Activated CD8-positive, alpha-beta T cell treated with anti-CD3 and anti-CD28 coated beads for 36 hours (primary cell): ENCODE measurements at places on chromosomes 5 and 9. TPM values are rescaled to one million over a fixed set of nuclear protein-coding genes. Genes with fewer than 3 reads are reported as not detected.
A peak's percentile ranks its signal among the peaks of the same experiment; 100 is the strongest.

DNA sequence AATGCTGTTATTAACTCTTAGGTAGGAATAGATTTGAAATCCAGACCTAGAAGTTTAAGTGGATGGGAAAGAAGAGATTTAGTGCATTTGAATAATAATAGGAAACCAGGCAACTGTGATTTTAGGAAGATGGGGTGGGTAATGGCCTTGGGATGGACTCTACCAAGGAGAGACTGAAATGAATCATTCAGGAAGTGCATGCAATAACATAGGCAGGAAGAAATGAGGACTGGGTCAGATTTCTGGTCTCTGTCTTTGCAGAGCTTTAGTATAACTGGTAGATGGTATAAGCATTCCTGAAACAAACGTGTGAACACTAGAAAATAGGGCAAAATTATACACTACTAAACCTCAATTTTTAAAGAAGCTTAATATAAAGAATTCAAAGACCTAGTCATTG lies 274.4 kb upstream of the CLINT1 start:
- H3K4me1 ChIP-seq: no peaks in the 10 kb centered on the region
- no peak for DNase-seq
- no peaks in the 10 kb centered on the region for H3K27me3 ChIP-seq
- H3K27ac ChIP-seq: no peak overlapping the region

- no peaks in the 10 kb centered on the region for H3K27me3 ChIP-seq
- H3K36me3 ChIP-seq: no peaks in the 10 kb centered on the region
- H3K4me1 ChIP-seq: no peaks in the 10 kb centered on the region
- no peak overlapping the region for H3K4me3 ChIP-seq
- no peak for DNase-seq
These were observed 366.2 kb upstream of the GRAMD2B start for GRCh38 chr5:126056851-126057622.

GRCh38 chr5:42824347-42824976 lies 12.8 kb upstream of the SELENOP start:
- no peaks in the 10 kb centered on the region for H3K4me1 ChIP-seq
- no peaks in the 10 kb centered on the region for H3K27me3 ChIP-seq
- no peak overlapping the region for H3K4me3 ChIP-seq

The MELK gene
- 49.5 TPM for total RNA-seq

DNA sequence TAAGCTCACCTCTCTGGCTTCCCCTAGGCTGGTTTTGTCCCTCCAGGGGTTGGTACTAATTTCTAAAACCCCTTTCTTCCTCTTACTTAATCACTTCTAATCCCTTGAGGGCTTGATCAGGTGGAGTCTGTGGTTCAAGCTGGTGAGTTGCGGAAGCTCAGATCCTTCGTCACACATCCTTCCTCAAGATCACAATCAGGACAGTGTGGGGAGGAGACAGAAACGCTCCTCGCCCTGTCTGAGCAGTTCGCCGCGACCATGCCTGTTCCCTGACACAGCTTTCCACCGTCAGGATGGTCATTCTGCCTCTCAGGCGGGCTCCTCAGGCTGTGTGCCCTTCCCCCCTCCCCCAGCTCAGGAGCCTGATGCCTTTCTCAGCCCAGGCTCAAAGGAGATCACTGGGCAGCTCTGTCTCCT lies 24.3 kb downstream of the CPLX2 start:
- H3K36me3 ChIP-seq: no peaks in the 10 kb centered on the region
- H3K27me3 ChIP-seq: no peaks in the 10 kb centered on the region
- peak; percentile 65 for DNase-seq

GRCh38 chr9:101372327-101373118 lies 12.3 kb downstream of the BAAT start:
- no peak overlapping the region for H3K4me3 ChIP-seq
- no peak for DNase-seq
- H3K27ac ChIP-seq: no peak overlapping the region
- H3K27me3 ChIP-seq: peaks cover 17% of the 10 kb centered on the region

GRCh38 chr5:20833081-20833627 lies 845.2 kb upstream of the CDH18 start:
- H3K36me3 ChIP-seq: no peaks in the 10 kb centered on the region
- H3K27ac ChIP-seq: no peak overlapping the region
- H3K4me1 ChIP-seq: no peaks in the 10 kb centered on the region

- no peak overlapping the region for H3K27ac ChIP-seq
- H3K4me3 ChIP-seq: no peak overlapping the region
- no peak for DNase-seq
These were observed 143.4 kb downstream of the GDNF start for GRCh38 chr5:37696190-37697021.

DNA sequence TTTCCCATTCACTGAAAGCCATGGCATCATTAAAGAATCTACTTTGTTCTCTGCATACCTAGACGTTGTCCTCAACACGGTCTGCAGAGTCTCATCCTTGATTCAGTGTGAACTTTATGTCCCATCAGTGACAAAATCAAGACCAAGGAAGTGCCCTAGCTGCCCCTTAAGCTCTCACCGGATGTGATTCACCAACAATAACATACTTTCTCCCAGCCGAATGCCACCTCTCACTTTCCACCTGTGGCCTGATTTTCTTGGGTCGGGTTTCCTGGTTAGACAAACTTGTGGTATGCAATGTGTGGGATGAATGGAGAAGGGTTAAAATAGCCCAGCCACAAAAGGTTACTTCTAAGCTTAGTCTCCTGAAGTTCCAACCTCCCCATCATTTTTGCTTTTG lies 145.3 kb upstream of the PAPPA start:
- DNase-seq: no peak
- no peak overlapping the region for H3K27ac ChIP-seq
- no peaks in the 10 kb centered on the region for H3K27me3 ChIP-seq
- H3K36me3 ChIP-seq: no peaks in the 10 kb centered on the region
- no peaks in the 10 kb centered on the region for H3K4me1 ChIP-seq

DNA sequence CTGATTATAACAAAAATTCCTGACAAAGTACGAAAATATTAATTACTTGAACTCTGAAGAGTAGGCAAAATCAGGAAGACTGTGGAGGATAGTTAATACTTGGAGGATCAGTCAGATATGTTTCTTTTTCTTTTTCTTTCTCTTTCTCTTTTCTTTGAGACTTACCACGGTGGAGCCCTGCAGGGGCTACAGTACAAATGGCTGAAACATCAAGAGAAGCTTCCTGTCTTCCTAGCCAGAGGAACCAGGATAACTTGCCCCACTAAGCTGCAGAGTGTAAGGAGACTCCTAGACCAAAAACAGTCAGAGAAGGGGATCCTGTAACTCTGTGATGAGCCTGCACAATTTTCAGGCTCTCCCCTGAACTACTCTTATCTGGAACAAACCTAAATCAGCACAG lies 324.6 kb upstream of the TYRP1 start:
- no peak overlapping the region for H3K27ac ChIP-seq
- no peak for DNase-seq
- H3K27me3 ChIP-seq: no peaks in the 10 kb centered on the region
- H3K4me3 ChIP-seq: no peak overlapping the region
